ENCODE measurements at places on chromosomes 7 and 10.

- DNase-seq, result no peak
Measured at GRCh38 chr7:71746006-71746405, 614.1 kb downstream of the GALNT17 start.

DNA sequence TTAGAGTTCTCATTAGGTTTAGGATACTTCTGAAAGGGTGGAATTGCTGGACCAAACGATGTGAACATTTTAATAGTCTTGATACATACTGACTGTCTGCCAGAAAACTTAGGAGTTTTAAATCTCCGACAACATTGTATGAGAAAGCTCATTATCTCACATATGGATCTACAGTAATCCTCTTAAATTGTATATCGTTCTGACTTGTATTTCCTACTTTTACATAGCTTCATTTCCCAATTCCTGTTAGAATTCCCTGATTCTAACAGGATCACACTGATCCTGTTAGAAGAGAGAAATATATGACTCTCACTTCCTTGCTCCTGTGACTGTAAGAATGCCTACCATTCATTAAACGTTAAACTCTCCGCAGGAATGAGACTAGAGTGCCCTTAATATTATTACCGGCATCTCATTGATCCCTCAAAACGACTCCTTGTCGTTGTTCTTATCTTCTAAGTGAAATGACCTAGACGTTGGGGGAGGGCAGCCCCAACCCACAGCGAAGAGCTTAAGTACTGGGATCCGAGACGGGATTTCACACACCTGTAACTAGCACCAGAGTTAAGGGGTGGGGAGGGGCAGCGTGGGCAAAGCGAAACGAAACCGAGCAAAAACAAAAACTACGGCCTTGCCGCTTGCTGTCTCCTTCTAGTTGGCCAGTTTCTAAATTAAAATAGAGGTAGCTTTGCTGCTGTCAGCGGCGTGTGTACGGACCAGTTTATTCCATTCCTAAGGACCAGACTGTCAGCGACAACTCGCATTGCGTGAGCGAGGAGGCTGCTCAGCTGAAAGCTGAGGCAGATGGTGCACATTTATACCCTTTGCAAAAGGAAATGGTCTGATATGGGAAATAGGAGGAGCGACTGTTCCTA lies 678 bp upstream of the TMEM106B start:
- peak; percentile 41 for DNase-seq

DNA sequence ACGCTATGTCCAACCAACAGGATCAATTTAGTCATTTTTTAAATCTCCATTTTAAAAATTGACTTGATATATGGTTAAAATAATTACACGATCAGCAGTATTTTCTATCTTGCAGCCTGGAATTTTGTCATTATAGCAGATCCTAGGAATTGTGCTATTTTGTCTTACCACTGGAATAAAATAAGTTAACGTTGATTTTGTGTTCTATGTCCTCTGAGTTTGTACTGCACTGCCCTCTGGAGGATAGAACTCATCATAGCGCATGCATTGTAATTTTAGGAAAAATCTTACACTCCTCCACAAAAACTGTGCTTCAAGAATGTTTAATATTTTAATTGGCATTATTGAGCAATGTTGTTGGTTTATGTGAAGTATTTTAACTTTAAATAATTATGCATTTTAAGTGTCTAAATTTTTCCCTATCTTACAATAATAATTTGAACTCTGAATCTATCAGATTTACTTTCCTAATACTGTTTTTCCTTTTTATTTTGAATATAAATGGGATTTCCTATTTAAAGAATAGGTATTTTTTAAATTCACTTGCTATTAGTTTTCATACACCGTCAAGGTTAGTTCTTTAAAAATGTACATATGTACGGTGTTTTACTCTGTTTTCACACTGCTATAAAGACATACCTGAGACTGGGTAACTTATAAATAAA lies 220.1 kb downstream of the PPP1R3A start:
- no peak for DNase-seq

DNA sequence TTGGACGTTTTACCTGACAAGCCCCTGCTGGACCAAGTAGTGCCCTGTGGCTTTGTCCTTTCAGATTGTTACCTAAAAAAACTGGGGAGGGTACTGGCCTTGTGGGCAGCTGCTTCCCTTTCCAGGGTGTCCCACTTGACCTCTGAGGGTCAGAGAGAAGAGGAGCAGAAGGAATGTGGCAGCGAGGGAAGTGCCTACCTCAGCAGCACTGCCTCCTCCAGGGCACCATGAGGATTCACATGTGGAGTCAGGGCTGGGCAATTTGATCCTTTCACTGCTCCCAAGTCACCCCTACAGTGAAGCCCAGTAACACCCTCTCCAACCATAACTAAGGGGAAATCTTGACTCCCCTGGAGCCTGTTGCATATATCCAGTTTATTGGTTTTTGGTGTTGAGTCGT lies 64.6 kb downstream of the ITGB1 start:
- DNase-seq, result no peak

GRCh38 chr7:46525876-46526275 lies 604.8 kb upstream of the IGFBP3 start:
- no peak for DNase-seq

DNA sequence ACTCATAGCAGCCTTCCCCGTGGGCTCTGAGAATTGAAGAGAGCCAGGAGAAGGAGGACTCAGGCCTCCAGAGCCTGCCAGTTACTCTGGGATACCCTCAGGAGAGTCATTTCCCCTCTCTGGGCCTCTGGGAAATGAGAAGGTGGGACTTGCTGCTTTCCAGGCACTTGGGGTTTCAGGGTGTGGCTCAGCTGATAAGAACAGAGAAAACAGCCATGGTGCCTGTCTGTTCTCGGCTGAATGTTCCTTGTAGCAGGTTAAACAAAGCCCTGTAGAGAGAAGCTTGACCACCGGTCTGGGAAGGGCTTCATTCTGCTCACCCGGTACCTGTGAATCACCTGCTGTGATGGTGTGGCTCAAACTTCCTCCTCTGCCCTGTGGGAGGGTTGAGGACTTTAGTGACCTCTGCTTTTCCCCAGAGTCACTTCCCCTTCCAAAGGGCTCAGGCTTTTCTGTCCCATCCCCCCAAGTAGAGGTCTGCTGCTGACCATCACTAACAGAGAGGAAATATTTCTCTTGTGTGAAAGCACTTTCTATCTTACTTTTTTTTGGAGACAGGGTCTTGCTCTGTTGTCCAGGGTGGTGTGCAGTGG lies 212.4 kb upstream of the GALNT17 start:
- DNase-seq, result no peak
